ENCODE measurements at places on chromosomes 4 and X. TPM values are rescaled to one million over a fixed set of nuclear protein-coding genes. Genes with fewer than 3 reads are reported as not detected.

Gene MAGEA12
- total RNA-seq: not detected

Gene MAGEA3
- 92.7 TPM for total RNA-seq

Gene CENPVL3
- not detected for total RNA-seq

Gene EREG
- total RNA-seq: 498 TPM

Gene HPGD
- total RNA-seq: 0.66 TPM

Gene SSX3
- total RNA-seq: not detected
